ENCODE measurements at places on chromosomes 5 and 9.

GRCh38 chr5:135140446-135141204 lies 106.6 kb upstream of the PITX1 start:
- peak; percentile 78 for DNase-seq

DNA sequence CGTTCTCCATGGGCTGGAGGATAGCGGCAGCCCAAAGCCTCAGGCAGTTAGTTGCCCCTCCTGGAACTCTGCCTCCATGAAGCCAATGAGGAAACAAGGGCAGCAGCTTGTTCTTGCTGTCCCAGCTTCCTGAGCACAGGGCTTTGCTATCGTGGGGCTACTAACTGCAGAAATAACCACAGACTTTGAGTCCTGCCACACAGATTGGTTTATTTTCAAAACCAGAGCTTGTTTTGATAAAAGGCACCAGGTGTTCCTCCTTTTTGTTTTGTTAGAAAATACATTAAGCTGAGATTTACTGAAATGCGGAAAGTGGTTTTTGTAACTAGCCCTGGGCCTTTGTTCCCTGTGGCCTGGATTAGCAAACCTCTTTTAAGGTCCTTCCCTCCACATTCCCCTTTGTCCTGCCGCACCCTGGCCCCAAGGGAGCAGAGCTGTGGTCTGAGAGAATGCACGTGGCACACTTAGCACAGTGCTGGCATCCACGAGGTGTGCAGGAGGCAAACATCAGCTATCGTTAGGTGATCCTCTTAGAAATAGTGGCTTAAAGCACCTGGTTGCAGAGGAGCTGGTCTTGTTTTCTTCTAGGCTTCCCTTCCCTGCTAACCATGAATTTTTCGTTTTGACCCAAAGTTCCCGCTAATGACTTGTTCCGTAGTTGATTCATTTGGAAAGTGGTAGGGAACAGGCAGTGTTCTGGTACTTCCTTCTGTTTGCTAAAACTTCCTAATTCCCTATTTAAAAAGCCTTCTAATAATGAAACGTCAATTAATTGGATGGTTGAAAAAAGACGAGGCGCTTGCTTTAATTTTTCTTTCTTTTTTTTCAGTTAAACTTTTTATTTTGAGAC lies 21.5 kb downstream of the MVB12B start:
- DNase-seq: no peak

DNA sequence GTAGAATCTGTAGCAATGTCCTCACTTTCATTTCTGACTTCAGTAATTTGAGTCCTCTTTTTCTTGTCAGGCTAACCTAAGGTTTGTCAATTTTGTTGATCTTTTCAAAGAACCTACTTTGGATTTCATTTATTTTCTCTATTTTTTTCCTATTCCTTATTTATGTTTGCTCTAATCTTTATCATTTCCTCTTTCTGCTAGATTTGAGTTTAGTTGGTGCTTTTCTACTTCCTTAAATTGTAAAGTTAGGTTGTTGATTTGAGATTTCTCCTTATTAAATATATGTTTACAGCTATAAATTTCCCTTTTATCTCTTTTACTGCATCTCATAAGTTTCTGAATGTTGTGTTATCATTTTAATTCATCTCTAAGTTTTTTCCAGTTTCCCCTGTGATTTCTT lies 75.1 kb upstream of the FAM120A start:
- DNase-seq: no peak

- no peak for DNase-seq
Measured at GRCh38 chr5:422323-423232, 20.4 kb upstream of the EXOC3 start.

GRCh38 chr9:16085167-16085726 lies 532.4 kb downstream of the CCDC171 start:
- DNase-seq: no peak

- no peak for DNase-seq
Measured at GRCh38 chr9:5698810-5699556, 70.1 kb downstream of the RIC1 start.

GRCh38 chr5:124560370-124560769 lies 186.1 kb downstream of the ZNF608 start:
- DNase-seq: no peak

DNA sequence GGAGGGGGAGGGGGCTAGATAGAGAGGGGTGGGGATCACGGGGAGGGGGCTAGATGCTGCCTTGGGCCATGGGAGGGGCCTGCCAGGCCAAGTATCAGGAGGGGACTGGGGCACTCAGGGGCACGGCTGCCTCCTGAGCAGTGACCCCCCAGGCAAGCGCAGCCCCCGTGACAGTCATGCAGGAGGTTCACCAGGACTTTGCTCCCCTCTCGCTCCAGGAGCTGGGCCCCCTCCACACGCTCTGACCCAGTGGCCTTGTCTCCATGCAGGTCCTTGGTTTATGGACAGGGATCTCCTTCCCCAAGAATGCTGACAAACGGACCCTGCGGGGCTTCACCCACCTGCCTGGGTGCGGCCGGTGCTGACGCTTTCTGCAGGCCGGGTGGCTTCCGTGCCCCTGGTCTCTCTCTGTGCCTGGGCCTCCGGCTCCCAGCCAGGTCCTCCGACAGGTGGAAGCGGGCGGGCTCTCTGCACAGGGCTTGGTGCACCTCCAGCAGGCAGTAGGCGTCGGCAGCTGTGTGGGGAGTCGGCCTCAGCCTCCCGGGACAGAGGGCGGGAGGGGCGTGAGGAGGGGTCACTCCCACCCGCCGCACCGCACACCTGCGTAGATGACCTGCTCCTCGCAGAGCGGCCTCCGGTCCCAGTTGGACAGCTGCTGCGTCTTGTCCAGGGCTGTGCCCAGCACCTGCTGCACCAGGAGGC lies 46.8 kb upstream of the NRARP start:
- DNase-seq: no peak

- no peak for DNase-seq
Measured at GRCh38 chr9:750249-750967, 91.1 kb upstream of the DMRT1 start.

- DNase-seq: no peak
Measured at GRCh38 chr5:6108540-6108848, 269.9 kb downstream of the MED10 start.

- DNase-seq: no peak
Measured at GRCh38 chr9:135890190-135891026, 16.9 kb downstream of the CAMSAP1 start.

GRCh38 chr5:130335117-130335516 lies 430.9 kb downstream of the CHSY3 start:
- DNase-seq: peak; percentile 56

GRCh38 chr5:22278164-22278563 lies 575.0 kb downstream of the CDH12 start:
- DNase-seq: no peak

GRCh38 chr5:66660396-66660795 lies 64.2 kb downstream of the MAST4 start:
- DNase-seq: no peak

GRCh38 chr5:88881571-88881971 lies 1.4 kb downstream of the MEF2C start:
- DNase-seq: peak; percentile 14

DNA sequence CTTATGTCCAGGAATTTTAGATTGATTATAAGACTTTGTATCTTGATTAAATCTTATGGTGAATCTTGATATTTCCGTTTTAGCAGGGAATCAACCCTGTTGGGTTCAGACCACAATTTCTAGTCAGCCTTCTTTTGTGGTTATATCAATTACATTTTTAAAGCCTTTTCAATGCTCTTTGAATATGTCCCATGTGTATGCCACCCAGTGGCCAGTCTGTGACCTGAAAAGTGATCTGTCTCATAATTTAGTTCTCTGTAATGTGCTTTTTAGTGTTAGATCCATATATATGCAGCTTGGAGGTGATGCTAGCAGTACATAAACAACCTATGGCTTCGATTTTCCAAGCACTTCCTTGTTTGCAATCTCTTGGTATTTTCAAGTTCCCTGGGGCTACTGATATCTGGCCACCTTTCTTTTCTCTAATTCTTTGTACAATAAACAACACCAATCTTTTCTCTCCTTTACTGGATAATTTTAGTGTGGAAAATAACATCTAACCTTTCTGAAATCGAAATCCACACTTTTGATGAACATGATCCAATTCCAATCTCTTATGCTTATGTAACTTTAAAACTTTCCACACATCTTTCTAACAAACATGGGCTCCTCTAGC lies 28.8 kb downstream of the PDE8B start:
- peak; percentile 50 for DNase-seq

- peak; percentile 49 for DNase-seq
Measured at GRCh38 chr9:82606492-82607382, 456.2 kb downstream of the RASEF start.

GRCh38 chr9:68844157-68844556 lies 139.1 kb downstream of the PIP5K1B start:
- DNase-seq: no peak
